ENCODE measurements at places on chromosomes 2 and 18.

GRCh38 chr2:128232965-128233789 lies 85.5 kb downstream of the HS6ST1 start:
- DNase-seq: peak; percentile 49

DNA sequence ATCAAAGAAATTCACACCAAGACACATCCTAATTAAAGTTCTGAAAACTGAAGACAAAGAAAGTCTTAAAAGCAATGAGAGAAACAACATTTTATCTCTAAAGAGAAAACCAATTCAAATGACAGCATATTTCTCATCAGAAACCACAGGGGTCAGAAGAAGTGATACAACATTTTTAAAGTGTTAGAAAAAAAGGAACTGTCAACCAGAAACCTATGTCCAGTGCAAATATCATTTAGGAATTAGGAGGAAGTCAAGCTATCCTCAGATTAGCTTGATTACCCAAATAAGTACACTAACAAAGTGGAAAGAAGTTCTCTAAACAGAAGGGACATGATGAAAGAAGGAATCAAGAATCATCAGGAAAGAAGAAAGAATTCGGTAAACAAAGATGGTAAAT lies 59.5 kb upstream of the BCL2L11 start:
- DNase-seq: no peak

GRCh38 chr2:7795778-7796563 lies 878.8 kb downstream of the RNF144A start:
- no peak for DNase-seq

- DNase-seq: no peak
Measured at GRCh38 chr2:11750422-11750821, 4.0 kb downstream of the LPIN1 start.

- no peak for DNase-seq
Measured at GRCh38 chr2:62202019-62202722, 6.3 kb downstream of the B3GNT2 start.

DNA sequence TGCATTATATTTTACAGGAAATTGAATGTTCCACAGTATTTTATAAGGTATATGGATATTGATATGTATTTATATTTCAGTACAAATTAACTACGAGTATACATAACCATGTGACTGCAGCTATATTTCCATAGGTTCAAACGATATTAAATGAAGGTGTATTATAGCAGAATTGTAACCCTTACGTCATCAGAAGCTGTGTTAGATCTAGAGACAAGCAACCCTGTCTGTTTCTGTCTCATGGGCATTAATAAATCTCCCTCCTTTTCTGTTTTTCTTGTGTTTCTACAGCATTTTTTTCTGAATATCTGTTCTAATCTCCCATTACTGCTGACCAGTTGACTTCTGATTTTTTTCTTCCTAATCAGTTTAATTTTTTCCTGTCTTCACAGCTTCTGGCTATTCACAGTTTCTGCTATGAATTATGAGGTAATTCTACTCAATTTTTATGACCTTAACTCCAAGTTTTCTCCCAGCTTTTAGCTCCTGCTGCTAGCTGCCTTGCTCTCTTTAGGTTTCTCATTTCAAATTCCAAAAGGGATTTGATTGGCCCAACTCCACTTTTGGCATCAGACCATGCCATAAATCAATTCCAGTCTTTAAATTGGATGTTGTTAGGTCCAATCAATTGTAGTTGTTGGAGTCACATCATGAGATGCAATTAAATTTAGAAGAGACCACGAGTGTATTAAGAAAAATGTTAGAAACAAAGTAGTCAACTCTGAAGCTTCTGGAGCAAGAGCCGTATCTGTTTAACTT lies 277.5 kb upstream of the ZSWIM2 start:
- DNase-seq: no peak

- DNase-seq: no peak
Measured at GRCh38 chr18:63836456-63836855, 51.0 kb upstream of the SERPINB2 start.

- no peak for DNase-seq
Measured at GRCh38 chr2:216635701-216636550, 2.7 kb downstream of the IGFBP2 start.

- DNase-seq: no peak
Measured at GRCh38 chr2:239151201-239152131, 249.4 kb downstream of the HDAC4 start.

DNA sequence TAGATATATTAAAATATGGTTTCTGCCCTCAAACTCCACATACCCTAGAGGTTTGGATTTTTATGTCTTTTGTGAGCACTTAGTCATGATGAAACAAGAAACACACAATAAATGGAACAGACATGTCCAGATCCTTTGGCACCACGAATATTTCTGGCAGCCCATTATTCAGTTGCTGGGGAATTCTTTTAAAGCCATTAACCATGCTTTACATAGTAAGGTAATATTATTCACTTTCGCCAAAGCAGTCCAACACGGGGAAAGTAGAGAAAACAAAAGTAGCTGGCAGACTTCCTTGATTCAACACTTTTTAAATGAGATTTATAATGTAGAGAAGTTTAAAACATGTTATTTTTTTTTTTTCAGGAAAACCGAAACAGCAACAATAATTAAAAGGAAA lies 235.4 kb downstream of the PIEZO2 start:
- DNase-seq: no peak

GRCh38 chr18:49934457-49934856 lies 121.1 kb upstream of the ACAA2 start:
- no peak for DNase-seq

DNA sequence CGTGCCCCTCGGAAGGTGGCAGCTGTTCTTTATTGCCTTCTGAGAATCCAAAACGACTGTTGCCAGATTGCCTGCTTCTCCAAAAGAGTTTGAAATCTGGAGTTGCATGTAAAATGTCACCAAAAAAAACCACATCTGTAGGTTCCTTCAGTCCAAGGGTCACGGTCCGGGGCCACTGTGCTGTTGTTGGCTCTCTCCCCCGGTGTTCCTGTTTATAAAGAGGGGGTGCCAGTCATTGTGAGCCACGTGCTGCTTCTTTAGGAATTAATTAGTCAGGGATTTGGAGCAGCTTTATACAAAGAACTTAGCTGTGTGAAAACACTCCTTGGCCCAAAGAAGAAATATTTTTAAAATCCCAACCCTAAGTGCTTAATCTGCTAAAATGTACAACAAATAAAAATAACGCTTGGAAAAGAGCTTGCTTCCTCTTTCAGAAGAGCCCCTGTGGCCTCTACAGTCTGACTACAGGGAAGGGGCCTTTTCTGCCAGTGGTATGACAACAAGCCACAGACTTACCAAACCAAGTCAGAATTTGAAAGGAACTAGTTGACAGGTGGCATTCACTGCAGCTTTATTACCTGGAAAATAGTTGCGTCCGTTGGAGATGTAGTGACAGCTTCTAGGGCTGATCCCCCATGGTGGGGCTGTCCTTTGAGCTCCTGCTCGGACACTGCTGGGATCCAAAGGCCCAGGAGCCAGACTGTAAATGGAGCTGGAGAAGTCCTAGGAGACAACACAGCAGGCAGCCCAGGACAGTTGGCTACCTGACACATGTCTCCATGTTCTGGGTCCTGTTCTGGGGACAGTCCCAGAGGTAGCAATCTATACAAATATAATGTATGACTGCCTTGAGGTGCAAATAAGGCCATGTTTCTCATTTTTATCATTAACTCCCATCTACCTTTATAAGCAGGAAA lies 84.5 kb upstream of the SLC1A4 start:
- no peak for DNase-seq

DNA sequence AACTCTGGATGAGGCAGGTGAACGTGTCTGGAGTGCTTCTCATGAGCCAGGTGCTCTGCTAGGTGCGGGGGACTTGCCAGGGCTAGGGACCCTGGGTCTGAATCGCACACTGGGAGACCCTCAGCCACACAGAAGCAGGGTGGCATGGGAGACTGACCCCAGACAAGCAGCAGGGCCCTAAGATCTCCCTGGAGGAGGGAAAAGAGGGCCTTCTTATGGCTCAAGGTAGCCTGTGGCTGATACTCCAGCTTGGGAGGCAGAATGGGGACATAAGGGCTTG lies 12.8 kb upstream of the CIB4 start:
- no peak for DNase-seq

DNA sequence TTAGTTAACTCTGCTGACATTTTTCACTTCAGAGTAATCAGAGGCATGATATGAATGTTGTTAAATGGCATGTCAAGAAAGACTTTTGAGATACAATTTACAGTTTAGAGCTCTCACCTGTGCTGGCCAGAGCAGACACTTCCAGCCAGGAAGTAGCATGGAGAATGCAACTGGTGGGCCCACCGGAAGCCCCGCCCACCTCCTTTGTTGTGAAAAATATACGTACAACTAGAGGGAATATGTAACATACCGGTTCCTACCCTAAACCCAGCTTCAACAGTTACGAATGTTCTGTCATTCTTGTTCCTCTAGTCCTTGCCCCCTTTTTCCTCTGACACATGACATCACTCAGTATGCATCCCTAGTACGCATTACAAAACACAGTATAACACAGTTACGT lies 70.2 kb upstream of the ITM2C start:
- no peak for DNase-seq

DNA sequence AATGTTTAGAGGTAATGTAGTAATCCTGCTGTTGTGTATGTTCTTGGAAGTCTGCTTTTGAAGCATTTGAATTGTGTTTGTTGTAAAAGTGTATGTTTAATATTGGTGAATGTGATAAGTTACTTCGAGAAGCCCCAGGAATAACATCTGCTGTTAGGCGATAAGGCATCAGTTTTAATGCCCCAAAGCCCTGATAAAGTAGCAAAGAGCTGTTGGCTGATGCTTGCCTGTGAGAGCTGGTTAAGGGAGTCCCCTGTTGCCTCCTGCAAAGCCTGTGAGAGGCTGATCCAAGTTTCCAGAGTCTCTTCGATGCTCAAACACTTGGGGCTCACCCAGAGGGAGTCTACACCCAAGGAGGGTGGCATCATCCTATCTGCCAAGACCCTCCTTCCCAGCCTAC lies 110.3 kb downstream of the RNF152 start:
- DNase-seq: no peak
